AG04449 (cell line): ENCODE measurements at places on chromosomes 12 and 14.

- DNase-seq: no peak
Observed at GRCh38 chr12:114447274-114447716, 41.4 kb upstream of the TBX5 start.

DNA sequence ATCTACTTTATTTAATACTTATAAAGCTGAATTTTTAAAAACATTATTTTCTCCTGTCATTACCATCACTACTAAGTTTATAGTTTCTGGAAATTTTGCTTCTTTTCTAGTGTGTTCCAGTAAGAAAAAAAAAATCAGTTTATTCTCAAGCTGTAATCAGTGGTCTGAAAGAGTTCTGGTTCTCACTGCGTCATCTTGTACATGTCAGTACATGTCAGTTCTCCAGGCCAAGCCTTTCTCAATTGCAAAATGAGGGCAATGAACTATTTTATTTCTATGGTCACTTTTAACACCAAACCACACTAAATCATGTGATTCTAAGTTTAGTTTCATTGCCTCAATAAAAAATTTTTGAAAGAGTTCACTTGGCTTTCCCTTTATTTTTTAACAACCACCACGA is 468.9 kb upstream of the LRFN5 start:
- no peak for DNase-seq

DNA sequence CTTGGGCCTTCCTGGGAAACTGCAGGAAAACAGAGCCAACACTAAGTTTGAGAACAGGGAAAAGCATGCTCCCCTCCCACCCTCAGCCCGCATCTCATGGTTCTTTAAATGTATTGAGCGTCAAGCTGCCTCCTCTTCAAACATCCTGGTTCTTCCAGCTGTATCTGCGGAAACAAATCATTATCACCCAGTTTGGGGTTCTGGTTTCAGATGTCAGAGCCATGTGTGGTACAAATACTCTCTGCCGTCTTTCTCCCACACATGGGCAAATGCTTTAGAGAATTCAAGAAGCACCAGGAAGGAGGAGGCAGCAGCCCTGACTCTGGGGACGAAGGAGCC is 29.1 kb downstream of the JDP2 start:
- DNase-seq: no peak

DNA sequence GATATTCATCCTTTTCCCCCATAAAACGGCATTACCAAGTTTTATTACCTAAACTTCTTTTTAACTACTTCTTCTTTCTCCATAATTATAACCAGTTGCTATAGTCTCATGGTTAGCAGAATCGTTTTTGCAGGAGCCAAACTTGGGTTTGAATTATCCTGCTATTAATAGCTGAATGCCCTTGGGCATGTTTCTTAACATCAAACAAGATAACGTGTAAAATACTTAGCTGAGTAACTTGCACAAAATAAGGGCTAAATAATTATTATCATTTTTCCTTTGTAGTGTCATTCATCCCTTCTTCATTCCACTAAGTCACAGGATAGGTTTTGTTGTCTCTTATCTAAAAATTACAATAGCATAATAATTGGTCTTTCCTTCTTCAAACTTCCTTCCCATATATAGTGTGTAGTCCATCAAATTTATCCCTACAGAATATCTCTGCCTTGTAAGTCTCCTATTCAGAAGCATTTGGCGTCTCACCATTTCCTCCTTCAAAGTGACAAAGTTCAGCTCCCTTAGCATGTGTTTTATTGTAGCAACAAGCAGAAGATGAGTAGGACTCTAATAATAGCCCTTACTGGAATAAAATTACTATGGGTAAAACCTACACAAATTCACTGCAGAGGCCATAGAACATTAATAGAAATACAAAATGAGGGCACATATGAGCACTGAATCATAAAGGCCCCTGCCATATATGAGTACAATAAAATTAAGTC is 63.8 kb downstream of the FAR2 start:
- DNase-seq: no peak

DNA sequence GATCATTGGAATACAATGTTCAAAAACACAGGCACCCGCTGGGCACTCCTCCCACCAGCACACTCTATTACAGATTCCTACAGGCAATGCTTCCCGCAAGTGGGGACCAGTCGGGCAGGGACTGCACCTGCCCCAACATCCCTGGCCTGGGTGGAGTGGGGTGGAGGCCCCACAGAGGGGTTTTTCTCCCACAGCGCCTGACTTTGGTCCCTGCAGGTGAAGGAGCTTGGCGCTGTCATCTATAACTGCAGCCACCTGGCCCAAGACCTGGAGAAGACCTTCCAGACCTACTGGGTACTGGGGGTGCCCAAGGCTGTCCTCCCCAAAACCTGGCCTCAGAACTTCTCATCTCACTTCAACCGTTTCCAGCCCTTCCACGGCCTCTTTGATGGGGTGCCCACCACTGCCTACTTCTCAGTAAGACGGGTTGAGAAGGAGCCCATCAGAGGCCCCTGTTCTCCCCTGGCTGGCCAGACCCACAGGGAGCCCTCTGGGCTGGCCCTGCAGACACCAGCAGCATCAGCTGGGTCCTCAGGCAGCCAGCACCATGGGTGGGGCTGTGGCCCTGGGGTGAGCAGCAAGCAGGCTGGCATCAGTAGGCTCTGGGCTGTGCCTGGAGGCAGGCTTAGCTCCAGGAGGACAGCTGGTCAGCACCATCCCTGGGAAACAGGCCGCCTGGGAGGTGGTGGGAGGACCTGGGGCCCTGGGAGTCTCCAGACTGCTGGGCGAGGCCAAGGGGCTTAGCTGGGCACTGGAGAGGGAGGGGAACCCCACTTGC is 6.0 kb downstream of the PLD4 start:
- DNase-seq: no peak

DNA sequence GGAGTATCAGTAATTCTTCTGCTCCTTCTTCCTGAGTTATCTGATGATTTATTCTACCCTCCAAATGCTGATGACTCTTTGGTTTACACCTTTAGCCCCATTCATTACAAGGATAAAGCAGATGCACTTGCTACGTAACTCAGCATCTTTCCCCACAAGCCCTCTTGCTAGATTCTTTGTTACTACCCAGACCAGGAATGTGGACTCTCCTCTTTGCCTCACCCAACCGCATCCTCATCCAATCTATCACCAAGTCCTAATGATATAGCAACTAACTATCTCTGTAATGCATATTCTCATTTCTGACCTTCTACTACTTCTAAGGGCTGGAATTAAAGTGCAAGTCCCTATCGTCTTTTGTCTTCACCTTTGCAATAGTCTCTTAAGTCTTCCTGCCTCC is 9.2 kb downstream of the KRT1 start:
- no peak for DNase-seq

DNA sequence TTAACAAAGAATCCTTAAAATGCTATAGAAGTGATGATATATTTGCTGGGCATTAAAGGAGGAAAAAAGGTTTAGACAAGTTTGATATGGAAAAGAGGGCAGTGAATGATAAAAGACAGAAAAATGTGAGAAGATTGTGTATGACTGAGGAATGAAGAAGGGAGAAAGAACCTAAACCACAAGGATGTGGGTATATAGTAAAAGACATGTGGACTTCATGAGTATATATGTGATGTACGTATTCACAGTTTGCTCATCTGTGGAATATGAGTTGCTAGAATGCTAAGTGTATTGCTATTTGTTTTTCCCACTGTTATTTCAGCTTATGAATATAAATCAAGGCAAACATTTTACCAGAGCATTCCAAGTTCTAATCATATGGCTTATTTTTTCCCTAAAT is 2.1 kb upstream of the SLC16A7 start:
- DNase-seq: no peak

GRCh38 chr14:32621585-32621984 is 292.5 kb downstream of the AKAP6 start:
- DNase-seq: no peak

DNA sequence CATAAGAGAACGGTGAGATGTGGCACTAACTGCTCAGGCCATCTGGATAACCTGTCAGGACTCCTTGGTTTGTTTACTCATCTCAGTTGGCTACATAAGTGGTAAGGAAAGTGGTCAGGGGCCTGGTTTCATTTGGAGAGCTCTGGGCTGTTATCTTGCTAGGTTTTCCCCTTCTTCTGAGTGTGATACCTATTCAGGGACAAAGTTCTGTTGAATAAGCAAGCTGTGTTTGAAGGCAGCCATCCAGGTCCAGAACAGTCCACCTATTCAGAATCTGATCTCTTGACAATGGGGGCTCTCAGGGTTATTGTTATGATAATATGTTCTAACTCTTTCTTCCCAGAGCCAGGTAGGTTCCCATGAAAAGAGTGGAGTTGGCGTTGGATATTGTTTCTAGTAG is 194.9 kb downstream of the PAH start:
- DNase-seq: no peak

DNA sequence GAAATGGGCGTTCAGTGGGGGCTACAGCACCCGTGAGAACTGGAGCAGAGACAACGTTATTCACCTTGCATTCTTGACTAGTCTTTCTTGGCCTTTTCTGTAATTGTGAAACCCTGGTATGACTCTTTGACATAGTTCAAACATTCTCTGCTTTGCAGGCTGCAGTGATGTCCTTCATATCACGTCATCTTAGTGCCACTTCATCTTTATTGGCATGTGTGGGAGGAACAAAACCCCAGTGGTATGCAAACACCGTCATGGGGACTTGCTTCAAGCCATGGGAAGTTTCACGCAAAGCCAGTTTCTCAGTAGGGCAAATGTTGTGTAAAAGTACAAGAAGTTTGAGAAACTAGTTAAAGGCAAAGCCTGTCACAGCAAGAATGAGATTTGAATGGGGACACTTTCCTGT is 20.2 kb upstream of the DUSP16 start:
- no peak for DNase-seq
